ENCODE measurements at places on chromosomes 7 and 10.

- no peak for DNase-seq
Measured at GRCh38 chr7:117616694-117617093, 136.9 kb downstream of the CFTR start.

GRCh38 chr10:73493781-73494180 lies 2.0 kb downstream of the PPP3CB start:
- no peak for DNase-seq

DNA sequence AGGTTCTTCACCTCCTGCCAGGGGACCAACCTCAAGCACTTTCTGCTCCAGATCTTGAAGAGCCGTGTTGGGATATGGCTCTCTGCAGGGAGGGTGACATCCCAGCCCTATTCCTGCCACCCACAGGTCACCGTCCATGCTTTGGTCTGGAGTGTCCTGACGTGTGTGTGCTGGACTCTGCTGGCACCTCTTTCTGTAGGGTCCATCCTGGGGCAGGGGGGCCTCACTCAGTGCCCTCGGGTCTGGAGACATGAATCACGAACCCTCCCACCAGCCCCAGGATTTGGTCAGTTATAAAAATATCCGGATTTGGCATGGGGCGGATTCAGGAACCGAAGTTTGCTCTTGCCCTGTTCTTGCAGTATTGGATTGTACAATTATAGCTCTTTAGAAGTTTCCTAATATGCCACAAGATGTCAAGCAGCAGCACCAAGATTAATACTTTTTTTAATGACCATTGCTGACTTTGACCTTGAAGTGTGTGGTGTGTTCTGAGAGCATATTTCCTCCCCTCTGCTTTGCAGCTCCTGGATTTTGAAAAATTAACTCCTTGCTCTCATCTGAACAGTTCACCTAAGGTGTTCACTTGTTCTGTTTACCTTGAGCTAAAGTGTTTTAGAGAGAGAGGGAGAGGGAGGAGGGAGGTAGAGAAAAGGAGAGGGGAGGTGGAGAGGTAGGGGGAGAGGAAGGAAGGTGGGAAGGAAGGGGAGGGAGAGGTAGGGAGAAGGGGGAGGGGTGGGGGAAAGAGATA lies 95.4 kb upstream of the SHH start:
- DNase-seq, result no peak

DNA sequence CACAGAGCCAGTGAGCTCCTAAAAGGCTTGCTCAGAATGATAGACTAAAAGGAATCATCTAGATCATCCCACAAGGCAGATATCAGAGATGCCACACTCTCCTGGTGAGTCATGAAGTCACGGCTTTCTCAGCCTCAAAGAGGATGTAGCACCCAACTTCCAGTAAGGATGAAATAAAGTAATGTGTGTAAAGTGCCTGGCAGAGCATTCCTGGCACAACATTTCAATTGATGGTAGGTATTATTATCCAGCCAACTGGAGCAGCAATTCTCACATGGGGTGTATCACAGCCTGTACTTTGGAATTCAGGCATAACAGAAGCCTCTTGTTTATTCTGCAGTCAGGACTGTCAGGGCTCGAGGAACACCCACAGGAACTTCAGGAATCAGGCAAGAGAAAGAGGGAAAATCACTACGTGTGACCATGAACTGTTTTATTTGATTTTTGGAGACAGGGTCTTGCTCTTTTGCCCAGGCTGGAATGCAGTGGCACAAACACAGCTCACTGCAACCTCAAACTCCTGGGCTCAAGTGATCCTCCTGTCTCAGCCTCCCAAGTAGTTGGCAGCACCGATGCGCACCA lies 5.3 kb upstream of the NAT16 start:
- no peak for DNase-seq

- DNase-seq, result no peak
Measured at GRCh38 chr10:62735464-62736167, 68.9 kb upstream of the ADO start.

DNA sequence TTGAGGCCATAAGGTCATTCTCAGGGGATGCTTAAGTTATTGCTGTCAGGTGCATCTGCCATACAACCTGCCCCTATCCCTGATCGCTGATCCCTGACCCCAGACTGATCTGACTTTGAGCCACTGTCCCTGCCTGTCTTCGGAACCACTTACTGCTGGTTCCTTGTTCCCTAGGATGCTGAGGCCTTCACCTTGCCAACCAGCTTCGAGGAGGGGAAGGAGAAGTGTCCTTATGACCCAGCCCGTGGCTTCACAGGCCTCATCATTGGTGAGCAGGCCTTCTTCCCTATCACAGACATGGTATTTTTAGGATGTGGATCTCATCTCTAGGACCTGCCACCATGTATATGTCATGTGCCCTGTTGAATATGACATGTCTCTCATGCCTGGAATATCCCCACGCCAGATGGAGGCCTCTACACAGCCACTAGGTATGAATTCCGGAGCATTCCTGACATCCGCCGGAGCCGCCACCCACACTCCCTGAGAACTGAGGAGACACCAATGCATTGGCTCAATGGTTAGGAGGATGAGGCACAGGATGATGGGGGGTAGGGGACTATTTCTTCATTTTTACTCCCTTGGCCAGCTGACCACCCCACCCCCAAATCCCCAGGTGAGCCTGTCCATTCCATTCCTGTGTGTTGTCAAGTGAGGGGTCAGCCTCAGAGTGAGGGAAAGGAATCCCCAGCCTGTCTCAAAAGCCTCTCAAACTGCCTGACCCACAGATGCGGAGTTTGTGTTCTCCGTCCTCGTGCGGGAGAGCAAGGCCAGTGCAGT lies 9.0 kb downstream of the MRPL43 start:
- DNase-seq, result no peak

All from stimulated activated CD4-positive, alpha-beta T cell treated with anti-CD3 and anti-CD28 coated beads, Interleukin-4, amount 100 ng/mL, for 1 hour (primary cell).